ENCODE measurements at places on chromosomes 3 and 15.

GRCh38 chr3:88346643-88347042, 196.9 kb downstream of the C3orf38 start:
- no peak for DNase-seq

DNA sequence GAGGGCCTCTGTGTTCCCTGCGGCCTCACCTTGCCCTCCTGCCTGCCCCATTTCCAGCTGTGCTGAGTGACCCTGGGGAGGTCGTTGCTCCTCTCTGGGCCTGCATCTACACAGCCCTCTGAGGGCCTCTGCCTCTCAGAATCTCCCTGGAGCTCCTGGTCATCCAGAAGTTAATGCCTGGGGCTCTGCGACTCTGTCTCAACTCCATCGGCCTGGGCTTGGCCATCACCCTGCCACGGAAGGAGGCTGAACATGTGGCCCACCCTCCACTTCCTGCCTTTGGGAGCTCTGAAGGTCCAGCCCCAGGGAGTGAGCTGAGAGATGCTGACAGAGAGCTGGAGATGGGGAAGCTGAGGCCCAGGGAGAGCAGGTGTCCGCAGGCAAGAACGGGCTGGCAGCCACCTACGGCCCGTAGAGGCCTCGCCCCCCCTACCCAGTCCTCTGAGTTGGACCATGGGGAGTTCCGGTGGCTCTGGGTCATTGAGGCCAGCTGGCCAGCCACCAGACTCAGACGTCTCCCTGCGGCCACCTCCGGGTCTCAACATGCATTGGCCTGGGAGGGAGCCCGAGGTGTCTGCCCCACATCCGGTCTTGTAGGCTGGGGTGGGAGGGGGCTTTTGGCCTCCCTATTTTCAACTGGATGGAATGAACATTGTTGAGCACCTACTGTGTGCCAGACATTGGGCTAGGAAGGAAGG, 34.2 kb downstream of the GRIP2 start:
- DNase-seq, result no peak

- DNase-seq, result no peak
Measured at GRCh38 chr15:25182736-25183445, 228.1 kb downstream of the SNRPN start.

DNA sequence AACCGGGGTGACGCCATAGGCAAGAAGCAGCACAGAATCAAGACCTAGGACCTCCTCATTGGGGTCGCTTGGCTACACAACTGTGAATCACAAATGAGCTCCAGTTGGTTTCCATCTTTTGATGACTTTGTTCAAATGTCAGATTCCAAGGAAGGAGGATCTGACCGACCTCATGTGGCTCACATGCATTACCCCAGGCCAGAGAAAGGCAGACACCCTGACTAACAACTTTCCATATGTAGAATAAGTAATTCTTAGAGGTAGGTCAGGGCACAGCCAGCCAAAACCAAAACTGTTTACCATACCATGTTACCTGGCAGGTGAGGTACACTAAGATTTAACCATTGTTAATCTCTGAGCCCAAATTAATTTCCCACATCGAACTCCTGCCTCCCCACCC, 96.5 kb downstream of the CCNL1 start:
- no peak for DNase-seq

- no peak for DNase-seq
Measured at GRCh38 chr3:121752772-121753171, 3.2 kb upstream of the GOLGB1 start.

DNA sequence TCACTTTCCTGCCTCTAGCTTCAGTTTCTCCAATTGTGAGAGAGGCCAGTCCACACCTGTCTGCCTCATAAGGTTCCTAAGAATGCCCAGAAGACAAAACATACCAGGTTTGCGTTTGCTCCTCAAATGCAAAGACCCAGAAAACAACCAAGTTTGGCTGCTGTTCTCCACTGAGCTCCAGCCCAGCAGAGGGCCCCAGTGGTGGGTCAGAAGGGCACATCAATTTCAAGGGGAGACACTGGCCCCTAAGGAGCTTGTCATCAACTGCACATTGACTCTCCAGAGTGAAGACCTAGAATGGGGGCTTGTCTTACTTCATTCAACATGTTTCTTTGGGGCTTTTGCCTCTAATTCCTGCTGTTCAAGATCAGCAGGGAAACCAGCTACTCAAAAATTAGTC, 127.9 kb upstream of the SLC6A11 start:
- DNase-seq, result no peak

GRCh38 chr3:196166741-196167140, 44.5 kb downstream of the ZDHHC19 start:
- DNase-seq, result no peak

DNA sequence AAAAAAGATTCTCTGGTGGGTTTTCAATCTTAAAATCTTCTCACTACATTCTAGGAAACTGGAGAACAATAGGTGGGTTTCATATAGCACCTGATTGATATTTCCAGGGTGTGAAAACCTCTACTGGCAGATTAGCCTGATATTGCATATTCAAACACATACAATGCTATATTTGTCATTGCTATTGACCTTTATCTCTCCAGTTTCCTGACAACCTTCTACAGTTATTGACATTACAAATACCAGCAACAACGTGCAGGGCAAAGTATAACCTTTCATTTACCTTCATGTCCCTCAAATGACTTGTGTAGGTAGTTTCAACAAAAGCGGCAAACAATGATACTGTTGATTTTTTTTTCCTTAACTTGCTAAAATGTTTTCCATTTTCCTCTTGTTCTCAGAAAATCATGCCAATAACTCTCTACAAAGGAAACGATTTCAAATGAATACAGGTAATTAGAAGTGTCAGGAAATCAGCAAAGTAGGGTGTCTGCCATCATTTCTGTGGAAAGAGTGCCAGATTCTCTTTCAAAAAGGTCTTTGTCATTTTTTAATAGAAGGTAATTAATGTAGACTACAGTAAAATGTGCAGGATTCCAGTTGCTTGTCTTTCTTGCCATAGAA, 72.6 kb upstream of the CDIN1 start:
- DNase-seq, result no peak

DNA sequence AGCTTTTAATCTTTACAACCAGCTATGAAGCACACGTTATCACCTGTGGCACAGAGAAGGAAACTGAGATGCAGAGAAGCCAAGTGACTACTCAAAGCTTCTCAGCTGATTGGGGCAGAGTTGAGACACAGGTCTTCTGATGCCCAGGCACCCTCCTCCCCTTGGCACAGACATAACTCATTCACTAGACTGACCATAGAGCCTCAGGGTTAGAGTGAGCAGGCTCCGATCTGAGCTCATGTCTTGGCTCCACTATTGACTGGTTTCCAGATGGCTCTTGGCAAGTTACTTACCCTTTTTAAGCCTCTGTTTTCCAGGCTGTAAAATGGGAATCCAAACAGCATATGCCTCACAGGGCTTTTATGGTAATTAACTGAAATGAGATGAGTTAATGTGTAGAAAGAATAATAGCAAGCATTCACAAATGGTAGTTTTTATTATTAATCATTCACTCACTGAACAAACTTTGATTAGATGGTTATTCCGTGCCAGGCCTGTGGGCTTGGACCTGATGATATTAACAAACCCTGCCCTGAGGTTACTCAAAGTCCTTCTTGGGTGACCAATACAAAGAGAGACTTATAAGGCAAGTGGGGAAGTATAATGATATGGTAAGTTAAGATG, 184.3 kb downstream of the ANXA2 start:
- no peak for DNase-seq

GRCh38 chr15:84755736-84756527, 7.5 kb downstream of the ZNF592 start:
- DNase-seq, result no peak

GRCh38 chr3:106440672-106441071, 571.9 kb upstream of the CBLB start:
- no peak for DNase-seq

DNA sequence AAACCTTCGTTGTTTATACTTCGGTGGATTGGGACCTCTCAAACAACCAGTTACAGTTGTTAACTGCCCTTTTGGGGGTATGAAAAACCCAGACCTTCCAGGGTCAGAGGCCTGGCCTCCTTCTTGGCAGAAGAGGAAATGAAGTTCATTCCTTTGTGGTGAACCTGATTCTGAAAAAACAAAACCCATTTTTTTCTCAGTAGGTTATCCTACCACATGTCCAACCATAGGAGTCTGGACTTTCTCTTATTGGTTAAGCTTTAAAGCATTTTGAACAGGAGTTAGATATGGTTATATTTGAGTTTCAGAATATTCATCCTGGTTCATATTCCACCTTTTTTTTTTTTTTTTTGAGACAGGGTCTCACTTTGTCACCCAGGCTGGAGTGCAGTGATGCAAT, 7.2 kb upstream of the LACTB start:
- DNase-seq, result no peak

DNA sequence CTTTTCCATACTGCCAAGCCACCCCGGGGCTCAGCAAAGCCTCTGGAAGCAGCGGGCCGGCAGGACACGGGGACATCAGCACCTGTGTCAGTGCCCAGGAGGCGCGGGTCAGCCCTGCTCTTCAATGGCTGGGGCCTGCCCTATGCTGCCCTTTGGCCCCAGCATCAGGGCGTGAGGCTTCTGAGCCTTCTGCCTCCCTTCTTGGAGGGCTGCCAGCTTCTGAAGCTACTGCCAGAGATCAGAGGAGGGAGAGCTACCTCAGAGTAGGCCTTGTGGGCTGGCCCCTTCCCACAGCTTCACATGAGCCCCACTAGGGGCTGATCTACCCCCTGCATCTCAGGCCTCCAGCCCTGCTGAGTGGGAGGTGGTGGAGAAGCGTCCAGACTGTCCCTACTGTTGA, 13.0 kb upstream of the TMEM115 start:
- no peak for DNase-seq
